ENCODE measurements at places on chromosomes 7 and 10.

DNA sequence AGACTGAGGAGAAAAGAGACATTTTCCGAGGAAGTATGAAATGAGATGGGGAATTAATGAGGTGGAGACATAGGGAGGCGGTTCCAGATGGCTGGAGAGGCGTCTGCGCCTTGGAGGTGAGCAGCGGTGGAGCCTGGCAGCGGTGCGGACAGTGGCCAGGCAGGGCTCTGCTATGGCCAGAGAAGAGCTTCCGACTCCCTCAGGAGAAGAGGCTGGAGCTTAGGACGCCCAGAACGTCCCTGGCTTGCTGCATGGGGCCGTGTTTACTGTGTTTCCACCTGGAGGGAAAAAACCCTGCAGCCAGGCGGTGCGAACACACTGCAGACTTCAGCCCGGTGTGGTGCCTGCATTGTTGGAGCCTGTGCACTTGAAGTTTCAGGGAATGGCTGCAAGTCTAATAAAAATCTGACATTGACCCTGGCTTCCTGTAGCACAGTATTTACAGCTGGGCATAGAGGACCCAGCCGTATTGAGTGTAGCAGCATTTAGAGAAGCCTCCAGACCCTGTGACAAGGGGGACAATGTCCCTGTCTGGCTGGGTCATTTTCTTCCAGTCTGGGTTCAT, 447.1 kb upstream of the MKI67 start:
- DNase-seq, result no peak

- no peak for DNase-seq
Observed at GRCh38 chr10:88800152-88801125, 2.1 kb upstream of the LIPM start.

- DNase-seq, result no peak
Observed at GRCh38 chr7:5712566-5712965, 68.9 kb downstream of the RNF216 start.

DNA sequence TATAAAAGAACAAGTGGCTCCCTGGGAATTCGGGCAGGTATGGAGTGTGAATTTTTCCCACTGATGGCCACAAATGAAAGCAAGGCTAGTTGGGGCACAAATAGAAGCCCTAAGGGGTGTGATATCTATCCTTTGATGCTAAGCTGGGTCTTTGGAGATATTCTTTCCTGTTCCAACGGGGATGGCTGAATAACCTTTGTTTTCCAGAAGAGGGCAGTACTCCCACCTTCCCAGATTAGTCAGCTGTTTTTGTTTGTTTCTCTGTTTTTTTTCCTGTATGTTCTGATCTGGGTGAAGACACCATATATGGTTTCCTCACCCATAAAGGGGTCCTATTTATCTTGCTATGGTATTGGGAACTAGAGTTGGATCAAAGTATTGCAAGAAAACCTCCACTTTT, 947.7 kb upstream of the SORCS1 start:
- no peak for DNase-seq

DNA sequence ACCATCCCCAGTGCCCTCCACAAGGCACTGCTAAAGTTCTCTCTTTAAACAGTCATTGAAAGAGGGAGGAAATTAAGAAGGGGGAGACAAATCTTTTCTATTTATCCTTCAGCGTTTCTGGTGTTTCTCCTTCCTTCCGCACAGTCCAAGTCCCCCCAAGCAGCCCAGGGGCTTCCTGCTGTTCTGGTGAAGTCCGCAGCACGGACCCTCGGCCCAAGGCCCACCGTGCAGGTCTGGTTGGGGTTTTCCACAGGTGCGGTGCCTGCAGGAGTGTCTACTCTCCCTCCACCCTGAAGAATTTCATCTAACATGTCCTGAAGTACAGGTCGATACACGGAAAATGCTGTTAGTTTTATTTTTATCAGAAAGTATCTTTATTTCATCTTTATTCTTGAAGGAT, 34.1 kb upstream of the KNDC1 start:
- no peak for DNase-seq

DNA sequence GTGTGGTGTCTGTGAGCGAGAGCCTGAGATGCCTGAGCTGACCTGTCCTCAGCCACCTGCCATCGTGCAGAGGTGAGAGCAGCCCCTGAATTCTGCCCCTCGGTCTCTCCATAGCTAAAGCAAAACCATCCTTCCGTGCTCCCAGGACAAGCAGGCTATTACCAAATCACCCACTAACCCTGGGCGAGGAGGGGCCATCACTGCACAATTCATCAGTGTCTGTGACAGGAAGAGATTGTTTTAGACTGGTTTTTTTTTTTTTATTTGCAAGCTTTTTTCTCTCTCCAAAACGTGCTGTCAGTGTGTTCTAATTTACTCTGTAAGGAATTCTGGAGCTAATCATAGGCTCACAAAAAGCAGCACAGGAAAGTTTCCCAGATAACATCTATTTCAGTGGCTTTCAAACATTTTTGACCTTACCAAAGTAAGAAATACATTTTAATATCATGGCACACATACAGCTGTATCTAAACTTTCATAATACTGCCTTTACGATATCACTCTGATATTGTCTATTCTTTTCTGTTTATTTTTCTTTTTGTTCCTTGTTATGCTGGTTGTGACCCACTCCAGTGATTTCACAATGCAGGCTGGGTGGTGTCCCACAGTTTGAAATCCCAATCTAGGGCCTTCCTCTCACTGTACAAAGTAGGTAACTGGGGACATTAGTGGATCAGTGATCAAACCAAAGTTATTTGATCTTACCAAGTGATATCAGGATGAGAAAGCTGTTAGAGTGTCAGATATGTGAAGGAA, 62.8 kb downstream of the EGFR start:
- no peak for DNase-seq

GRCh38 chr10:18607503-18608378, 43.6 kb downstream of the NSUN6 start:
- DNase-seq, result no peak

GRCh38 chr10:49592726-49593563, 17.2 kb upstream of the SLC18A3 start:
- no peak for DNase-seq

DNA sequence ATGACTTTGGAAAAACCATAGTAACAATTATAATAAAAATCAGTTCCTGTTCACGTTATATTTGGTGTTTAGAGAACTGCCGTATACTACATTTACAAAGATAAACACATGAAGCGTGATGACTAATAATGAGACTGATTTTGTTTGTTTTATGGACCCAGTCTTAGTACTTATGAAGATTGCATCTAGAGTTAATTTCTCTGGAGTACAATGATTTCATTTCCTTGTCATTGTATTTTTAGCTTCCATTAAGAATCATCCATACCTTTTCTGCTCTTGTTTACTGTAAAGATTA, 2.9 kb downstream of the RBM20 start:
- no peak for DNase-seq

GRCh38 chr7:44587843-44588711, 6.0 kb upstream of the TMED4 start:
- no peak for DNase-seq

- no peak for DNase-seq
Observed at GRCh38 chr10:23338155-23338828, 6.3 kb downstream of the C10orf67 start.

DNA sequence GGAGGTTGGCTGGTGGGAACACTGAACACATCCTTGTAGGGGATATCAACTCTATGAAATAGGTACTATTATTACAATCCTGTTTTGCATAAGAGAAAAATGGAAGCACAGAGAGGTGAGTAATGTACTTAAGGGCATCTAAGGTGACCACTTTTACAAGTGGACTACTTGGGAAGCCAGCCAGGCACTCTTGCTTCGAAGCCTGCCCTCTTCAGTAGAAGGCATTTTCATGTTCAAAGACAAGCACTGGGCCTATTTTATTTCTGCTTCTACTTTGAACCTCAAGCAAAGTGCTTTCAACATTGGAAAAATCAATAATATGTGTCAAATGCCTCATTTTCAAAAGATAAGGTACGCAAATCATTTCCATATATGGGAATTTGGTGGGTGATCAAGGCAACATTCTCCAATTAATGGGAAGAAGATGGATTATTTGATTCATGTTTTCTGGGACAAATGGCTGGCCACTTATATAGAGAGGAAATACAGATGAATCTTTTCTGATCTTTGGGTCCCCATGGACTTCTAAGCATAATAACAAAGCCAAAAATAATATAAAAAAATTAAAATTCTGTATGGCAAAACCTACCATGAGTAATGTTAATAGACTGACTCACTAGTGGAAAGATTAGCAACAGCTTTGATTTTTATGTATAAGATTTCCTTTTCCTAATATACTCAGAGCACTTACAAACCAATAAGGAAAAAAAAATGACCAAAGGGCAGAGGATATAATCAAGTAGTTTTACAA, 270.2 kb downstream of the FRMD4A start:
- DNase-seq, result no peak
